Thyroid gland (tissue), 4 donors: ENCODE measurements at places on chromosomes 6 and 20. TPM values are rescaled to one million over a fixed set of nuclear protein-coding genes. Genes with fewer than 3 reads are reported as not detected.

DNA sequence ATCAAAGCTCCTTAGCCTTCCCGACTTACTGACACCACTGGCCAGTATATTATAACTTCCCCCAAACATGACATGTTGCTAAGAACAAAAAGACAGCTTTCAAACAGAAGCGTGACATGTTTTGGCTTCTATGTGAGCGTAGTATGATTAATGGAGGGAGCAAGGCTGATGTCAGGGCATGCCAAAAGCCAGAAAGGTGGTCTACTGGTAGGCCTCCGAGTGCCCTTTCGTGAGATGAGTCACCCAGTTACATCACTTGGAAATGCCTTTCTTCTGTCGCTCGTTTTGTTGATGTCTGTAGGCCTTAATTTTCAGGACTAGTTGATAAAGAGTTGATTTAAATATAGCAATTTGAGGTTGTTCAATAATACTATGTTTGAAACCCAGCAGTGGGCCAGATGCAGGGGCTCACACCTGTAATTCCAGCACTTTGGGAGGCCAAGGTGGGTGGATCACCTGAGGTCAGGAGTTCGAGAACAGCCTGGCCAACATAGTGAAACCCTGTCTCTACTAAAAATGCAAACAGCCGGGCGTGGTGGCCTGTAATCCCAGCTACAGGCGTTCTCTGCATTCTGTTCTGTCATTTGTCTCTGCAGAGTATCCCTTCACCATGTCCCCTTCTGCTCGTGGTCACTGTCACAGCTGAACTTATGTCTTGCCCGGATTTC is 53.3 kb downstream of the CNKSR3 start:
- peaks cover 10% of the 10 kb centered on the region for H3K4me1 ChIP-seq
- no peaks in the 10 kb centered on the region for H3K27me3 ChIP-seq
- no peak for DNase-seq
- no peaks in the 10 kb centered on the region for H3K36me3 ChIP-seq
- H3K4me3 ChIP-seq, result no peak overlapping the region

- H3K27ac ChIP-seq, result no peak overlapping the region
- DNase-seq, result no peak
- no peak overlapping the region for H3K4me3 ChIP-seq
- no peaks in the 10 kb centered on the region for H3K27me3 ChIP-seq
Measured at GRCh38 chr6:150531957-150532356, 67.7 kb upstream of the PLEKHG1 start.

TNFRSF21 gene
- total RNA-seq, result 7.8 TPM

RAB32 gene
- 23.8 TPM for total RNA-seq

- no peak overlapping the region for H3K27ac ChIP-seq
- peak; percentile 76 for DNase-seq
- no peaks in the 10 kb centered on the region for H3K27me3 ChIP-seq
- H3K4me3 ChIP-seq, result no peak overlapping the region
- peaks cover 5% of the 10 kb centered on the region for H3K36me3 ChIP-seq
Measured at GRCh38 chr20:37522260-37523011, 1.4 kb downstream of the NNAT start.

ZC2HC1B gene
- total RNA-seq, result not detected

ASIP gene
- total RNA-seq, result not detected

GRCh38 chr6:107784669-107785068 is 39.4 kb downstream of the SCML4 start:
- H3K27me3 ChIP-seq, result no peaks in the 10 kb centered on the region
- H3K27ac ChIP-seq, result no peak overlapping the region
- DNase-seq, result no peak

DNA sequence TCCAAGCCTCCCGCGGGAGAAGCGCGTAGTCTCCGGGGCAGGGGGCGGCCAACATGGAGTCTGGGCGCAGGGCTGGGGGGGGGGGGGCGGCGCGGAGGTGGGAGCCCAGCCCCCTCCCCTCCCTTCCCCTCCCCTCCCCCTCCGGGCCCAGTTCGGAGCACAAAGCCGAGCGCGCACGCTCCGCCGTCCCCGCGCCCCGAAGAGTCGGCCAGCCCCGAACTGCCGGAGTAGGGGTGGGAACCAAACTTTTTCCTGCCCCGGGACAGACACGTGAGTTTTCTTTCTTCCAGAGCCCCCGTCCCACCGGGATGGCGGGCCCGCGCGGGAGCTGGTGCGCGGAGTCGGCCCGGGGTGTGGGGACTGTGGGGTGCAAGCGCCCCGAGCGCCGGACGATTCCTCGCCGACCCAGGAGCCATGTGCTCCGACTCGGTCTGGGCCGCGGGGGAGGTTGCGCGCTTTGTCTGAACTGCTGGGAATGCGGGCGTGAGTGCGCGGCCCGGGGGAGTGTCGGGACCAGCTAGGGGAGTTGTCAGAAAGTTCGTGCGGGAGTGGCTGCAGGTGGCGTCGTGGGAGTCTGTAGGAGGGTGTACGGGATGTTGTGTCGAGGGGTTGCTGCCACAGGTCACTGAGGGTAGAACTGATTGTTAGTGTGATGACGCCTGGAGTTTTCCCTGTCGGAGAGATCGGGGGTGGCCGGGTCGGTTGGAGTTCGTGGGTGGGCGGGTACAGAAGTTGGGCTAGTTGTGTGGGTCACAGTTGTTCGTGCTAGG is 1.2 kb downstream of the TGIF2 start:
- no peaks in the 10 kb centered on the region for H3K36me3 ChIP-seq
- peaks cover 31% of the 10 kb centered on the region for H3K4me1 ChIP-seq
- H3K4me3 ChIP-seq, result peak overlapping the region; percentile 83
- H3K27me3 ChIP-seq, result no peaks in the 10 kb centered on the region
- DNase-seq, result peak; percentile 58
- H3K27ac ChIP-seq, result peak overlapping the region; percentile 95

CD93 gene
- 13.6 TPM for total RNA-seq

IRAK1BP1 gene
- 9.8 TPM for total RNA-seq

GRCh38 chr6:117729613-117730012 is 54.3 kb downstream of the NUS1 start:
- H3K4me1 ChIP-seq, result no peaks in the 10 kb centered on the region
- H3K27ac ChIP-seq, result no peak overlapping the region
- DNase-seq, result no peak
- H3K4me3 ChIP-seq, result no peak overlapping the region
- no peaks in the 10 kb centered on the region for H3K36me3 ChIP-seq

TEAD3 gene
- 11.5 TPM for total RNA-seq

SLC17A9 gene
- 0.78 TPM for total RNA-seq

DNA sequence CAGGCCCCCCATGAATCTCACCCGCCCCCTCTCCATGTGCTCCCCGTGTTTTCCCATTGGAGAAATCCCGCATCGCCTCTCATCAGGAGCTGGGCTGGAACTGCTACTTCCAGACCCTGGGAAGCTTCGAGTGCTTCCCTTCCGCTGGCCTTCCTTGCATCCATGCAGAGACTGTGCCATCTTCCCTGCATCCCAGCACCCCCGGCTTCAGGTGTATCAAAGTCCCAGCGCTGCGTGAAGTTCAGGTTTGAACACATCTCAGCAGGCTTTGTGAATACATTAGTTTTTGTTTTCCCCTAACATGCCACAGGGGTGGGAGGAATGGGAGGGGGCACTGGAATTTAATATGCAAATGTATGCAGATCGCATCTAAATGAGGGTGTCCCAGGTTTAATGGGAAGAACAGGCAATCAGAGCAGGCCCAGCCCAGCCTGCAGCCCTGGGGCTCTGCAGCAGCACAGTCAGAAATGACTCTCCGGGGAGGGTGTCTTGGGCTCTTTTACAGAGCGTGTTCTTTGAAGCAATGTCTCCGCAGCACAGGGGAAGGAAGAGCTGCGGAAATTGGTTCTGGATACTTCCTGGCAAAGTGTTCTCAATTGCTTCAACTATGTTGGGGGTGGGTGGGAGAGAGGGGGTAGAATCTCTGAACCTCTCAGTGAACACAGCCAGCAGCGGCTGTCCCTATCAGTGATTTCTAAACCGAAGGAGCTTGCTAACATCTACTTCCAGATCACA is 8.3 kb upstream of the MMP9 start:
- no peak overlapping the region for H3K4me3 ChIP-seq
- no peaks in the 10 kb centered on the region for H3K27me3 ChIP-seq
- no peak overlapping the region for H3K27ac ChIP-seq
- H3K4me1 ChIP-seq, result no peaks in the 10 kb centered on the region
- no peak for DNase-seq
